ENCODE measurements at places on chromosomes 2 and 18.
A peak's percentile ranks its signal among the peaks of the same experiment; 100 is the strongest.

DNA sequence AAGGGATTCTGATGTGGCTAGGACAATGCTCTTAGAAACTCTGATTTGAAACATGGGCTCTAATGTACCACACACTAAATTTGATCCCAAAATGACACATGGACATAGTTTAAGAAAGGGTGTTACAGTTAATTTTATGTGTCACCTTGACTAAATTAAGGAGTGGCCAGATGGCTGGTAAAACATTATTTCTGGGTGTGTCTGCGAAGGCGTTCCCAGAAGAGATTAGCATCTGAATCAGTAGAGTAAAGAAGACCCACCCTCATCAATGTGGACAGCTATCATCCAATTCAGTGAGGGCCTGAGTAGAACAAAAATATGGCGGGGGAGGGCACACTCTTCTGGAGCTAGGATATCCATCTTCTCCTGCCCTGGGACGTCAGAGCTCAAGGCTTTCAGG, 283.1 kb upstream of the CHAC2 start:
- no peaks in the 10 kb centered on the region for H3K4me1 ChIP-seq
- H3K4me3 ChIP-seq, result no peak overlapping the region
- no peak for DNase-seq
- no peak overlapping the region for H3K27ac ChIP-seq
- no peaks in the 10 kb centered on the region for H3K27me3 ChIP-seq

- no peak overlapping the region for H3K4me3 ChIP-seq
- no peak overlapping the region for H3K27ac ChIP-seq
- no peaks in the 10 kb centered on the region for H3K36me3 ChIP-seq
- peaks cover 6% of the 10 kb centered on the region for H3K4me1 ChIP-seq
- H3K27me3 ChIP-seq, result no peaks in the 10 kb centered on the region
These were observed 12.5 kb downstream of the SDC1 start for GRCh38 chr2:20212459-20212870.

GRCh38 chr18:63234841-63235240, 84.7 kb downstream of the BCL2 start:
- H3K4me1 ChIP-seq, result no peaks in the 10 kb centered on the region
- H3K4me3 ChIP-seq, result no peak overlapping the region
- H3K36me3 ChIP-seq, result no peaks in the 10 kb centered on the region
- no peaks in the 10 kb centered on the region for H3K27me3 ChIP-seq
- no peak overlapping the region for H3K27ac ChIP-seq

DNA sequence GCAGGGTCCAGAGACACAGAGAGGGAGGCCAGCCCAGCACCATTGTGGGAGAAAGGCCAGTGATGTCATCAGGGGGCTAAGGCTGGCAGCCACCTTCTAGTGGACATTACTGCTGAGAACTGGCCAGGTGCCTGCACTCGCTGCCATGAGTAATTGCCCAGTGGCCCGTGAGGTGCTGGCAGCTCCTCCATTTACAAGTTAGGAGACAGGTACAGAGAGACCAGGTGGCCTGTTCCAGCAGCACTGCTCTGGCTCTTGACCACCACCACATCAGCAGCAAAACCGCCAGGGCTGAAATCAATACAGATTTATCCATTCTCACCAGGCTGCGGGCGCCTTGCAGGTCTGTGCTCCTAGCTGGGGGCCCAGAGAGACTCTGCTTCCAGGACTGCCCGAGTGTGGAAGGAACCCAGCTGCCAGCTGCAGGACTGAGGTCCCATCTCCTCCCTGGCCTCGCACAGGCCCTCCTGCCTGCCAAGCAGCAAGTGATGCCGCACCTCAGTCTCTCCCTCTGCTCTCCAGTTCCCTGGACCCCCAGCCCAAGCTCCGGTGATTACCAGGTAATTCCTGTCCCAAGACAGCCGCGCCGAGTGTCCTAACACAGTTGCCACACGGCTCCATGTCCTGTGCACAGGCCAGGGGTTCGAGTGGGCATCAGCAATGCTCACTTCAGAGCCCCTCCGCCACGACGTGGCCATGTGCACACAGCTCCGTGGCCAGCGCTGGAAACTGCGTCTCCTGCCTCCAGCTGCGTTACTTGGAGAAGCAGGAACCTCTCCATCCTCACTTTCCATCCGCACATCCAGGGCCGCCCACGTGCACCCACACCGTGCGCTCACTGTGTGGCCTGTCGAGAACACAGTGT, 101.0 kb upstream of the CTDP1 start:
- H3K27ac ChIP-seq, result no peak overlapping the region
- H3K27me3 ChIP-seq, result no peaks in the 10 kb centered on the region
- DNase-seq, result no peak

DNA sequence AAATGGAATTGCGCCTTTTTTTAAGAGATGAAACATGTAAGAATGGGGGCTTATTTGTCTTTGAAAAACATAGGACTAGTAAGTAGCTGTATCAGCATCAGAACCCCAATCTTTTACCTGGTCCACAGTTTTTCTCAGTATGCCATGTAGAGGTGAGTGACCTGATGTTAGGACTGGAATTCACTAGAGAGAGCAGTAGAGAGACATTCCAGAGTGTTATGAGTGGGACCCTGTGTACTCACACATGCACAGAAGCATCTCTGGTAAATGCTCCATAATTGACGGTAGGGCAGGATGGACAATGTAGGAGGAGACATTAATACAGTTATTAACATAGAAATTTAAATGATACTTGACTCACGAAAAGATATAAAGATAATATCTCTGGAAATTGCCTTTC, 1.4 kb upstream of the GALNT13 start:
- no peak for DNase-seq
- H3K27me3 ChIP-seq, result no peaks in the 10 kb centered on the region
- no peak overlapping the region for H3K27ac ChIP-seq
- no peak overlapping the region for H3K4me3 ChIP-seq

DNA sequence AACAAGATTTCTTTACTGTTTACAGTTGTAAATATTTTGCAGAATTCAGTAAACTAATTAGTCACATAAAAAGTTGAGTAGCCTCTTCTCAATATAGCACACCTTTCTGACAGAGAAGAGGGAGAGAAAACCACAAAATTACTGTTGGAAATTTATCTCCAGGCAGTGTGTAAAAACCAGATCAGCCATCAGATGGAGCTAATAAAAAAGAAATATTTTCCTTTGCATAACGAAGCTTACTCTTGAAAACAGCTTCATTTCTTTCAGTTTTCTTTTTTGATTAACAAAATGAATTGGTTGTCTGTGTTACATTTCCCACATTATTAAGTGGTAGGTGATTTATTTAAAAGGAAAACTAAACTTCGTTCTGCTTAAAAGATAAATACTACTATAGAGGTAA, 259.3 kb upstream of the KCNJ3 start:
- no peaks in the 10 kb centered on the region for H3K4me1 ChIP-seq
- no peaks in the 10 kb centered on the region for H3K36me3 ChIP-seq
- DNase-seq, result no peak
- H3K27me3 ChIP-seq, result no peaks in the 10 kb centered on the region

GRCh38 chr2:18238209-18238608, 322.2 kb downstream of the RDH14 start:
- H3K4me3 ChIP-seq, result no peak overlapping the region
- no peaks in the 10 kb centered on the region for H3K4me1 ChIP-seq
- H3K27me3 ChIP-seq, result no peaks in the 10 kb centered on the region

DNA sequence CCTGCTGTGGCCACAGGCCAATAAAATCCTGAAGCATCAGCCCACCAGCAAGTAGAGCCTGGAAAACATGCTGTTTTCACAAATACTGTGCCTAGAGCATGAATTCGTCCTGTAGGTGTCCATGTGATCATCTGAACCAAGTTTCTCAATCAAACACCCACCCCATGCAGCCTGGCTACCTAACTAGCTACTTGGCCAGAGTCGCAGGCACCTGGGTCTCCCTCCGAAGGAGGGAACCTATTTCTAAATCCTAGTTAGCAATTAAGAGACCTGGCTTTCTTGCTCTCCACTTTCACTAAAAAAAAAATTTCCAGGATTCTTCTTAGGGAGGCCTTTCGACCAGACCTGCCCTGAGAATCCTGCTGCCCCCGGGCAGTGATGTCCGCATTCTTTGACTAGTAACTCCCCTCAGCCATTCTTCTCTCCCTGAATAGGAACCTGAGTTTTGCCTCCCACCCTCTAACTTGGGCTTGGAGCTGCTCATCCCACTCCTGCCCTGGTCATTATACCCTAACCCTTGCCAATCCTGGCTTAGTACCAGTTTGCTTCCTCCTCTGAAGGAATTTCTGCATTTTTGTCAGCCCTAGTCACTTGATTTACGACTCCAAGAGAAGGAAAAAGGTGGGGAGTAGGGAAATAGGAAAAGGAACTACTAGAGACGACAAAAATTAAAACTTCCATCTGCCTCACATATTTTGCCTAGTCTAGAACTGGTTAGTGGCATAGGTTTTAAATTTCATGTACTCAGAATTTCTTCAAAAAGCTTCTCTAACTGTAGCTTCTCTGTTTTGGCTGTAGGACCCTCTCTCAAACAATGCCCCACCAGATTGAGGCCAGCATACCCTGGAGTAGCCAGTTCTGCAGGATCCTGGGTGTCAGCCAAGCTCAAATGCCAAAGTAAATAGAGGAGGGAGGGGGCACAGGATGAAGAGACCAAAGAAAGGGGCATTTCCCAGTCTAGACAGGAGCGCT, 25.4 kb upstream of the TANK start:
- no peak overlapping the region for H3K4me3 ChIP-seq
- peak; percentile 23 for DNase-seq
- H3K36me3 ChIP-seq, result no peaks in the 10 kb centered on the region

- no peak overlapping the region for H3K4me3 ChIP-seq
- H3K4me1 ChIP-seq, result no peaks in the 10 kb centered on the region
- DNase-seq, result no peak
- no peak overlapping the region for H3K27ac ChIP-seq
These were observed 30.5 kb downstream of the PDK1 start for GRCh38 chr2:172586245-172586891.

DNA sequence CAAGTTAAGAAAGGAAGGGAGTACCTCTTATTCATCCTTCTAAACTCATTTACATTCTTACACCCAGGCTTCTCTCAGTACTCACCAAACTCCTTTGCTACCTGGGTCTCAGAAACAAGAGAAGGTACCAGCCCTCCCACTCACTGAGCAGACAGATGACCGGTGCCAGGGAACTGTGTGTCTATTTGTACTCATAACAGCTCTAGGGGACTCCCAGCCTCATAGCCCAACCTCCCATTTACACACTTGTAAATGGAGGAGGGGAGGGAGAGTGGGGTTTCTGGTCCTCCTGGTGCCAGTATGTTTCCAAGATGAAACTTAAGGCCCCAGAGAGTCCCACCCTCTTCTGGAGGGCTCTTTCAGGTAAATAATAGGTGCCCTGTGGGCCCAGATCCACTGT, 42.8 kb upstream of the SIGLEC15 start:
- H3K4me1 ChIP-seq, result no peaks in the 10 kb centered on the region
- DNase-seq, result no peak
- H3K27me3 ChIP-seq, result no peaks in the 10 kb centered on the region
- no peaks in the 10 kb centered on the region for H3K36me3 ChIP-seq
- H3K27ac ChIP-seq, result no peak overlapping the region

DNA sequence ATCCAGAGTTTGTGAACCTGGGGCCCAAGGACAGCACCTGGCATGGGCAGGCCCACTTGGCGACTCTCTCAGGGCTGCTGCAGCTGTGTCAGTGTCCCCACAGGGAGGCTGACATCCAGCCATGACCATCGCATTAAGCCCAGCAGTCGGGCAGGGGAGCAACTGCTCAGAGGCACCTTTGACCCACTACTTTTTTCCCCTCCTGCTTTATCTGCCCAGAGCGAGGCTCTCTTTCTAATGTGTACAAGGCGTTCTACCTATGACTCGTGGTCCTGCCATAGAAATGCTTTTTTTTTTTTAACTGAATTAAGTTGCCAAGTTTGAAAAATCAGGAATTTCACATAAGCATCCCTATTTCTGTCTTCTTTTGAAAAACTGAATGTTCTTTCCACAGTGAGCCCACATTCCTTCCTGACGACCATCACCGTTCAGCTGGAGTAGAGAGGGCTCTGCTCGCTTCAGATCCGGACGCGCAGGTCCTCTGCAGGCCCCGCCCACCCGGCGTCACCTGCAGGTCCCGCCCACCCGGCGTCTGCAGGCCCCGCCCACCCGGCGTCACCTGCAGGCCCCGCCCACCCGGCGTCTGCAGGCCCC, 403 bp upstream of the CLUL1 start:
- no peaks in the 10 kb centered on the region for H3K4me1 ChIP-seq
- H3K36me3 ChIP-seq, result no peaks in the 10 kb centered on the region
- peak overlapping the region; percentile 34 for H3K4me3 ChIP-seq
- peak overlapping the region; percentile 61 for H3K27ac ChIP-seq
- H3K27me3 ChIP-seq, result no peaks in the 10 kb centered on the region

GRCh38 chr2:97926946-97927345, 68.8 kb downstream of the TMEM131 start:
- no peaks in the 10 kb centered on the region for H3K27me3 ChIP-seq
- peaks cover 16% of the 10 kb centered on the region for H3K4me1 ChIP-seq
- H3K27ac ChIP-seq, result no peak overlapping the region
- no peaks in the 10 kb centered on the region for H3K36me3 ChIP-seq

- no peak overlapping the region for H3K27ac ChIP-seq
- no peak overlapping the region for H3K4me3 ChIP-seq
- DNase-seq, result no peak
- no peaks in the 10 kb centered on the region for H3K27me3 ChIP-seq
- no peaks in the 10 kb centered on the region for H3K36me3 ChIP-seq
- H3K4me1 ChIP-seq, result no peaks in the 10 kb centered on the region
These were observed 31.9 kb downstream of the PKP4 start for GRCh38 chr2:158488442-158489216.

DNA sequence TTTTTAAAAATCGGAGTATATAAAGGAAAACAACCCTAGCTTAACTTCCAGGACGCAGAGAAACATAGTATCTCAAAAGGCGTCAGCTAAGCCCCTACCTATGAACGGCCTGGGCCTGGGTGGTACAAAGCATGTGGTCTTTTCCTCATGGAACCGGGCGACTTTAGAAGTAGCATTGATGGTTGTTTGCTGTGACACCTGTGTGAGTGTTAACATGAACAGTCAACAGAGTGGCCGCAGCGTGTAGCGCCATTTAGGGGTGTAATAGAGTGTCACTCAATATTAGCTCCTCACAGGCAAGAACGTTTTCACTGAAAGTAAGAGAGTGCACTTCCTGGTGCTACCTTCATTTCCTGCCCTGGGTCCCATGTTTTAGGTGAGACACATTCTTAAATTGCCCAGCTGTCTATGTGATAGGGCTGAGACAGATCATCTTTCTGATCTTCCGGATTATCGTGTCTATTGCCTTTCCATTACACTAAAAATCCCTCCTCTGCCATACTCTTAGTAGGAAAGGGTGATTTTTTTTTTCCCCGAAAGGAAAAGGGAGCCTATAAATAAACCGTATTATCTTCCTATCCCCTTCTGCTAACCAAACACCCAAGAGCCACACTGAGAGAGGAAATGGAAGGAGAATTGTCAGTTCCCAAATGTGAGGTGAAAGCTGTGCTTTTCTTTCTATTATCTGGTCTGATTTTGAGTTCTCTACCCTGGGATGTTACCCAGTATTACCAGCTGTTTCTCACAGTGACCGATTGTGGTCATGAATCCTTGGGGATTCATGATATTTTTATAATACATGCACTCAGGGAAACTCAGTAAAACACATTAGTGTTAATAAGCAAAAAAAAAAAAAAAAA, 1.3 kb downstream of the GORASP2 start:
- H3K27me3 ChIP-seq, result no peaks in the 10 kb centered on the region
- H3K36me3 ChIP-seq, result no peaks in the 10 kb centered on the region
- peaks cover 18% of the 10 kb centered on the region for H3K4me1 ChIP-seq
- DNase-seq, result peak; percentile 58
- peak overlapping the region; percentile 95 for H3K27ac ChIP-seq

- H3K4me3 ChIP-seq, result no peak overlapping the region
- H3K4me1 ChIP-seq, result no peaks in the 10 kb centered on the region
- no peaks in the 10 kb centered on the region for H3K27me3 ChIP-seq
These were observed 186.4 kb upstream of the SLC39A10 start for GRCh38 chr2:195470622-195471021.

- peak overlapping the region; percentile 55 for H3K27ac ChIP-seq
- no peaks in the 10 kb centered on the region for H3K4me1 ChIP-seq
- H3K36me3 ChIP-seq, result no peaks in the 10 kb centered on the region
- H3K4me3 ChIP-seq, result peak overlapping the region; percentile 79
- no peak for DNase-seq
These were observed 464 bp downstream of the COL4A4 start for GRCh38 chr2:227163485-227163997.
